Stimulated activated CD8-positive, alpha-beta memory T cell treated with anti-CD3 and anti-CD28 coated beads, Interleukin-12 subunit alpha, Interleukin-12 subunit beta, amount 100 ng/mL, for 4 hours (primary cell): ENCODE measurements at places on chromosomes 13 and 19.
A peak's percentile ranks its signal among the peaks of the same experiment; 100 is the strongest.

DNA sequence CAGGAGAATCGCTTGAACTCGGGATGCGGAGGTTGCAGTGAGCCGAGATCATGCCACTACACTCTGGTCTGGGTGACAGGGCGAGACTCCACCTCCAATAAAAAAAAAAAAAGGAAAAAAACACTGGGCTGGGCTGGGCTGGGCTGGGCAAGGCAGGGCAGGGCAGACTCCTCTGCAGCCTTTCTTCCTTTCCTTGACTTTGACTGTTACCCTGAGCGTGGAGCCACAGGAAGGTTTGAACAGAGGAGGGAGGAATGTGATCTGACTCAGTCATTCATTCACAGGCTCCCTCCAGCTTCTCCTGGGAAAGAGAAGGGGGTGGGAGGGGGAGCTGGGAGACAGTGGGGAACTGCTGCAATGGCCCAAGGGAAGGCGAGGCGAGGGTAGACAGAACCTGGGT is 2.7 kb upstream of the ACTN4 start:
- no peak for DNase-seq

- DNase-seq, result no peak
These were observed 48.0 kb downstream of the LNX2 start for GRCh38 chr13:27572234-27572901.

DNA sequence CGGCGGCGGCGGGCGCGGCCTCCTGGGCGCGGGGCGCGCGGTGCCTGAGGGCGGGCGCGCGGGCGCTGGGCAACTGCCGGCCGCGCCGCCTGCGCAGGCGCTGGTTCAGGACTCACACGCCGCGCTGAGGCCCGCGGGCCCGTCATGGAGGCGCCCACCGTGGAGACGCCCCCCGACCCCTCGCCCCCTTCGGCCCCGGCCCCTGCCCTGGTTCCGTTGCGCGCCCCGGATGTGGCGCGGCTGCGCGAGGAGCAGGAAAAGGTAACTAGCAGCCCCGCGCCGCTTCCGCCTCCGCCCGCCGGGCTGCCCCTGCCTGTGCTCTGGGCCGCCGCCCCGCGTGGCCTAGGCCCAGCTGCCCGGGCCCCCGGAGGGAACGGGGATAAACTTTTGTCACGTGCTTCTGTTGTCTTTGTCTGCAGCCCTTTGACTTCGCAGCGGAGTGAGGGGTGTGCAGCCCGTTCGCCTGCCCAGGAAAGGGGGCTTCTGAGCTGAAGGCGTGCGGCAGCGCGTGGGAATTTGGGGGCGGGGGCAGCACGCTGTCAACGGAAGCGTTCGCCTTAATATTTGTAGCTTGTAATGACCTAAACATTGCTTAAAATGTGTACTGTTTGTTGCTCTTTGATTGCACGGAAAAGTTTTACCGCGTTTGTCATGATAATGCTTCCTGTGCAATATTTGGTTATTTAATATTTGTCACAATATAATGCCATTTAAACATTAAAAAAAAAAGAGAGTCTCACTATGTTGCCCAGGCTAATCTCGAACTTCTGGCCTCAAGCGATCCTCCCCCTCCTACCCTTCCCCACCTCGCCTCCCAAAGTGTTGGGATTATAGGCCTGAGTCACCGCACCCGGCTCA is 594 bp downstream of the URI1 start:
- DNase-seq, result peak; percentile 62

DNA sequence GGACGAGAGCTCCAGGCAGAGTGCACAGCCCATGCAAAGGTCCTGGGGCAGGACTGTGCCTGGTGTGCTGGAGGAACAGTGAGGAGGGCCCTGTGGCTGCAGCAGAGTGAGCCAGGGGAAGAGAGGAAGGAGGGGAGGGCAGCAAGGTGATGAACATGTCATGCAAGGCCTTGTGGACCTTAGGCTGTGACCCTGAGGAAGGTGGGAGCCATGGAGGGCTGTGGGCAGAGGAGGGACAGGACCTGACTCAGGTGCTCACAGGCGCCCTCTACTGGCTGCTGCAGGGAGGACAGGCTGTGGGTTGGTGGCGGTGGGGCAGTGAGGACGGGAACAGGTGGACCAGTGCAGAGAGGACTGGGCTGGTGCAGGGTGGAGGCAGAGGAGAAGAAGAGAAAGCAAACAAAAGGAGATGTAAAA is 170.3 kb downstream of the PTPRS start:
- DNase-seq, result peak; percentile 20

DNA sequence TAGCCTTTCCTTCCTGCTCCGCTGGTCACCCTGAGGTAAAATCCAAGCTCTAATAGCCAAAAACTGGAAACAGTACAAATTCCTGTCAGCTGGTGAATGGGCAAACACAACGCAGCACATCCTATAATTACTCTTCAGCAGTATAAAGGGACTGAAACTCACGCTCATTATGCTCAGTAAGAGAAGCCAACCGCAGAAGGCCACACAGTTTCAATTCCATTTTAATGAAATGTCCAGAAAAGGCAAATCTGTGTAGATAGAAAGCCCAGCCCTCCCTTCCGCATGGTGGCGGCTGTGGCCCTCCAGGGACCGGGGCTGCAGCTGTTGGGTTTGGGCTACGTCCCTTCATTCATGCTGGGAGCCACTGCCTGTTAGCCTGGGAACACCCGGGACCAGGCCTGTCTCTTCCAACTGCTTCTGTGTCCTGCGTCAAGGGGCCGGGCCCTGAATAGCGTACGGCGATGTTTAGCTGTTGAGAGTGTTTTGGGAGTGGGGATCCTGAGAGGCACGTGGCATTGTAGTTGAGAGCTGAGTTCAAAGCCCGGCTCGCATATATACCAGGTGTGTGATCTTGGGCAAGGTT is 23.5 kb downstream of the NKPD1 start:
- no peak for DNase-seq

DNA sequence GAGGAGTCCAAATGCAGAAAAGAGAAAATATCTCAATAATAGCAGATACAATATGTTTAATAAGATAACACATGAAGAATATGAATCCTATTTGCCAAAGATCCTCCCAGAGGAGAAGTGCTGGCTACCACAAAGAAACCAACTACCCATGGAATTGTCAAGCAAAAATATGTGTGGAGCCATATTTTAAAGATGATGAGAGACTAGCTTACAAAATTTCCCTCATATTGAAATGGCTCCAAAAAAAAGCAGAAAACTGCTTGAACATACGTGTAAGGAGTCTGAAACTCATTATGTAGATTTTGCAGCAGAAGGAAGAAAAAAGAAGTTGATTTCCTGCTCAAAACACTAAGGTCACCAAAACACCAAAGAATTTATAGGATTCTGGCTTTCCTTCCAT is 94.2 kb downstream of the USP12 start:
- no peak for DNase-seq

- DNase-seq, result no peak
These were observed 179.9 kb downstream of the VWA8 start for GRCh38 chr13:41780715-41781706.

- peak; percentile 92 for DNase-seq
These were observed at the start of gene NDUFA11 for GRCh38 chr19:5903624-5904351. Gene NDUFA11 (minus strand): TSS chr19:5903790. CDS start chr19:5903708, 82 bp downstream.

GRCh38 chr13:96377835-96378234 is 287.9 kb downstream of the HS6ST3 start:
- no peak for DNase-seq

DNA sequence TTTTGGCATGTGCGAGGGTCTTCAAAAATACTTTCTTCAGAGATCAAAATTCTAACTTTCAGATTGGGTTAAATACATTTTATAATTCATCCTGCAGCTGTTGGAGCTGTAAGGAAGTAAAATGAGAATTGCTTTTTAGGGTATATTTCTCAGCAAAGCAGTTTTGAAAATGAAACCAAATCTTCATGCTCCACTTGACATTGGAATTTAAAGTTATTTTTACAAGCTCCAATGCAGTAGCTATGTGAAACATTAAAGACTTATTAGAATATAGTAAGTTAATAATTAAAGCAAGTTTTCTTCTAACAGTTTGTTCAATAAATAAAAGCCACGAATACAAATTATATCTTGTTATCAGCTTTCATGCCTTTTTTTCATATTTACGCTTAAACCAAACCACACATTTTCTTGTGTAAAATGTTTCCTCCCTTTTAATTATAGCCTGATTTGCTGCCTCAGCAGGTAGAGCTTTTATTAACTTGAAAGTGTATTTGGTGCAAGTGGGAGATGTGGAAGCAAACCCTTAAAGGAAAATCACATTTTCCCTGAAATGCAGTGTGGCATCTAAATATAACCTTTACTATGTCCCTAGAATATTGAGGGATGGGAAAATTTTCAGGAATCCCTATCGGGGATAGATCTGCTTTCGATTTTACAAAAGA is 12.4 kb upstream of the MICU2 start:
- no peak for DNase-seq

DNA sequence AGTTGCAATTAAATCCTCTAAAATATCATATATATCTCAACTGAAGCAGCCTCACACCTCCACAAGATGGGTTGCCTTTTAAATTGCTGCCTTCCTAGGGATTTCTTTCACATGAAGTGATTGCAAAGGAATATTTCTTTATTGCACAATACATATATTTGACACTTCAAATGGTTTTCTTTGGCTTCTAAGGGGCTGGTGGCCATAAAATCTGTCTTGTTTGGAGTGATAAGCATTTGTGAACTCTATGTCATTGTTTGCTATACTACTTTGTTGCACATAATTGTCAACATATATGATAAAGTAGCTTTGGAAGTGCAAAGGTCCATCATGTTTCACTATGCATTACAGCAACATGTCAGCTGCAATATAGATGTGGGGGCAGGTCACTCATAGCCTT is 2380.9 kb downstream of the PCDH9 start:
- no peak for DNase-seq

DNA sequence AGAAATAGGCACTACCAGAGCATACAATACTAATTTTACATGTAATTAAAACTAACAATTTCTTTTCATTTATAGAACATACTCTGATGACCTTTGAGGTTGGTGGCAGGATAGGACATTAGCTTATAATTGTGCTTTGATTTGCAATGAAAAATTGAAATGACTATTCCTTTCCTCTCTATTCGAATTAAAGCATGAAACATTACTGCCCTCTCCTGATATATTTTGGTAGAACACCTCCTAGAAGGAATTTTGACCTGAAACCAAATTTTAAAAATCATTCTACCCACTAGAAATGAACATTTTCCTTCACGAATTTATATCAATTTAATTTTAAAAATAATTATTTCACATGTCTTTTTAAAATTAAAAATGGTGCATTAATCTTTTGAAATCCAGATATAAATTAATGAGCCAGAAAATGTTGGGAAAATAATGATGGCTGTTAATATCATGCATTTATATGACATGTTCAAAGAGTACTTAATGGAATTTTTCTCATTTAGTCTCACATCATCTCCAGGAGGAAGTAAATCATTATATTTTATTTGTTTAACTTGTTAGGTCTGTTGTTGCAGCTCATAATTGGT is 556.3 kb upstream of the ARGLU1 start:
- DNase-seq, result no peak

- DNase-seq, result no peak
These were observed 262.1 kb downstream of the FGF9 start for GRCh38 chr13:21932996-21933395.

- no peak for DNase-seq
These were observed 12.2 kb upstream of the C19orf33 start for GRCh38 chr19:38291855-38292254.

GRCh38 chr19:12786141-12786870 is 5.0 kb upstream of the JUNB start:
- peak; percentile 19 for DNase-seq

GRCh38 chr19:17391371-17392151 is 2.4 kb downstream of the CCDC194 start:
- DNase-seq, result no peak

GRCh38 chr13:79987761-79988160 is 353.2 kb downstream of the SPRY2 start:
- no peak for DNase-seq

- DNase-seq, result no peak
These were observed 3.4 kb upstream of the TGFB1 start for GRCh38 chr19:41356984-41357739.

GRCh38 chr13:29522044-29522685 is 73.3 kb downstream of the SLC7A1 start:
- DNase-seq, result no peak

GRCh38 chr13:32454886-32455593 is 27.1 kb upstream of the N4BP2L1 start:
- DNase-seq, result no peak

DNA sequence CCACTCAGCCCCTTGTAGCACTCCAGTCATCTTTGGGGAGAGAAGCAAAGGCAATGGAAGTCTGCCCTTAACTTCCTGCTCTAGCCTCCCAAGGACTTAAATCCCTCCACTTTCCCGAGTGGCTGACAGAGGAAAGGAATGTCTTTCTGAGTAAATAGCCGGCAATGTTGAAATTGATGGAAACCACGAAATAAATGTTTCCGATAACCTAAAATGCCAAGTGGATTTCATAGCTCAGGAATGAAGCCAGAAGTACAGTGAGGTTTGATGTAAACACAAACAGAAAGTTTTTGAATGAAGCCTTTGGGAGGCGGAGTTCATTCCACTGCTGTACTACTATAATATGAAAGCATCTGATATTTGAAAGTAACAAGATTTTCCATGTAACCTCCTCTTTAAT is 14.0 kb upstream of the TBC1D4 start:
- no peak for DNase-seq

DNA sequence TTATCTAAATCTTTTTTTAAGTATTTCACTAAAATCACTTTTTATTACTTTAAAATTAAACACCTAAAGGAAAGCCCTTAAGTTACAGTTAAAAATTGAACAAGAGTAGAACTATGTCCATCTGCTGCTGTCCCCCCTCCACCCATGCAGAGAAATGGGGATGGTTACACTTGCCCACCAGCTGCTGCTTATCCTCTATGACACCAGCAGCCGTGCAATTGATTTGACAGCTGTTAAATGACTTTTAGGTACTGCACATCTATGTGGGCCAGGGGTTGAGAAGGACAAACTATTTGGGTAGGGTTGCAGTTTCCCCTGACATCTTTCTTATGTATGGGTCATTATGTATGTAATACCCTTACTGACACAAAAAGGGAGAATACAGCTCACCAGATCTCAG is 77.2 kb downstream of the TBC1D4 start:
- no peak for DNase-seq

DNA sequence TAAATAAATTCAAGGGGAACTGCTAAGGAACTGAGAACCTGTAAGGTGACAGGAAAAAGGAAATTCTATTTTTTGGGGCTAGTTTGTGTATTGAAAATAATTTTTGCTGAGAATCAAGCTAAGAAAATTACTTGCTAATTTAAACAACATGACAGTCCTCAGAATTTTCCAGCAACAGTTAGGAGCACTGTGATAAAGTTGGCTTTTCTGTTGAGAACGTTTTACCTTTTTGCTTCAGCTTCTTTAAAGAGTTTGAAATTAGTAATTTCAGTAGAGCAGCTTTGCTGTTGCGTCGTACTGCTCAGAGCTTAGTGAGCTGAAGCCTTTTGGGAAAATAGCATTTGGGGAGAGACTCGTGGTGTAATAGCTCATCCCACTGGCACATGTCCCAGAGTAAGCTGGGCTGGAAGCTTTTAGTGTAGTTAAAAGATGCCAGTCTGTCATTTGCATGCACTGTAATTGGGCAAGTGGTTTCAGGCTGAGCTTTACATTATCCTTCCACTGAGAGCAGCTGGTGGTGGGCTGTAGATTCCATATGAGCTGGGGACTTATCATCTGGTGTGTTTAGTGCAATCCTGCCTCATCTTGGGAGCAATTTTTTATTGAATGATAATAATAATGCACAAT is 69.8 kb downstream of the LRCH1 start:
- no peak for DNase-seq

GRCh38 chr13:106526738-106527444 is 8.6 kb downstream of the EFNB2 start:
- DNase-seq, result no peak
